A549 treated with DMSO at 1 μM for 4 hours (cell line): ENCODE measurements at places on chromosomes 4 and X. TPM values are rescaled to one million over a fixed set of nuclear protein-coding genes. Genes with fewer than 3 reads are reported as not detected.

Gene RAB41
- total RNA-seq = not detected in 5 replicates

Gene PCDH11X
- 0.01 to 0.02 TPM (median 0.02 TPM) in 3 of 5 replicates, not detected in the others for total RNA-seq

Gene NRK
- not detected in 5 replicates for total RNA-seq

Gene TRIM61
- total RNA-seq = not detected in 5 replicates

Gene DOK7
- total RNA-seq = 0.28 to 0.97 TPM (median 0.47 TPM) in 5 replicates

Gene AMTN
- 0.09 to 0.22 TPM in 2 of 5 replicates, not detected in the others for total RNA-seq

Gene CENPVL1
- not detected in 5 replicates for total RNA-seq

Gene PGM2
- total RNA-seq = 13.7 to 16.4 TPM (median 15.1 TPM) in 5 replicates

Gene MAGEC3
- total RNA-seq = not detected in 5 replicates

Gene SH2D1A
- not detected in 5 replicates for total RNA-seq

Gene ABCG2
- 22.0 to 27.1 TPM (median 22.7 TPM) in 5 replicates for total RNA-seq

Gene PABPC4L
- total RNA-seq = 0.05 to 0.16 TPM (median 0.11 TPM) in 5 replicates

Gene CXCL10
- total RNA-seq = 0.14 to 0.18 TPM (median 0.17 TPM) in 4 of 5 replicates, not detected in the other

Gene TMEM154
- total RNA-seq = 0.02 to 0.18 TPM (median 0.06 TPM) in 5 replicates

Gene PDE5A
- total RNA-seq = 0.13 to 0.38 TPM (median 0.26 TPM) in 5 replicates

Gene CT45A2
- total RNA-seq = not detected in 5 replicates

Gene HELQ
- 4.2 to 6.0 TPM (median 4.7 TPM) in 5 replicates for total RNA-seq

Gene GPR119
- not detected in 5 replicates for total RNA-seq

Gene SFRP2
- total RNA-seq = not detected in 5 replicates

Gene NAP1L2
- 1.2 to 1.8 TPM (median 1.3 TPM) in 5 replicates for total RNA-seq
